Stimulated activated CD8-positive, alpha-beta memory T cell treated with anti-CD3 and anti-CD28 coated beads, Interleukin-15, amount 100 ng/mL, for 1 hour (primary cell): ENCODE measurements at places on chromosomes 7 and 10.

- DNase-seq: no peak
These were observed 95.3 kb upstream of the CYP26C1 start for GRCh38 chr10:92965314-92965713.

GRCh38 chr7:13821152-13821787 lies 168.2 kb downstream of the ETV1 start:
- no peak for DNase-seq

- no peak for DNase-seq
These were observed 334.3 kb downstream of the ARL4A start for GRCh38 chr7:13021566-13022300.

GRCh38 chr10:129203819-129204218 lies 263.2 kb upstream of the MGMT start:
- DNase-seq: no peak

DNA sequence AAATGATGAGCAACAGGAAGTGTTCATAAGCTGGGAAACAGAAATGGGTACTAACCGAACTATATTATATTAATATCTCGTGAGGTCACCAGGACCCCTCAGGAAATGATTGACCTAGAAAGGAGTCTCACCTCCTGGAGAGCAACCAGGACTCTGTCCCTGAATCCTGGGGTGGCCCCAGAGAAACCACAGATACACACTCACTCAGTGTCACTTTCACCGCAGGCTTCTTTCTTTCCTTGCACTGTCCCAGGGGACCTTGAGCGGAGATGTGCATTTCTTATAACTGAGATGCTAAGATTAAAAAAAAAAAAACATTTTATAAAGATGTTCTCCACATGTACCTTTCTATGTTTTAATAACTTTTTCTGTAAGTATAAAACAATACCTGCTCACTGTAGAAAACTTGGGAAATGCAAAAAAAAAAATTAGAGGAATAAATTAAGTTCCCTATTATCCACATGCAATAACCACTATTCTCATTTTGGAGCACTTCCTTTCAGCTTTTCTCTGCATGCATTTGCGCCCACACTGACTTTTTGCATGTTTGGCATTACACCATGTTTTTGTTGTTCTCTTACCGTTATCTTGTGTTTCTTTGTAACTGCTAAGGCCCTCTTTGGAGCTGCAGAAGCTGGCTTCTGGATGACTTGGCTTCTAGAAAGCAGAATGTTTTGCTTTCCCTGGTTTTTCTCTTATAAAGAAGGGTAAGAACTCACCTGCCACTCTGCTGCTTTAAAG lies 15.0 kb downstream of the NOD1 start:
- DNase-seq: no peak

- DNase-seq: no peak
These were observed 27.1 kb downstream of the INPP5A start for GRCh38 chr10:132564690-132565089.

- DNase-seq: no peak
These were observed 161.6 kb upstream of the PRSS1 start for GRCh38 chr7:142587578-142588191.

- DNase-seq: no peak
These were observed 65.5 kb downstream of the KMT2C start for GRCh38 chr7:152370297-152370696.

DNA sequence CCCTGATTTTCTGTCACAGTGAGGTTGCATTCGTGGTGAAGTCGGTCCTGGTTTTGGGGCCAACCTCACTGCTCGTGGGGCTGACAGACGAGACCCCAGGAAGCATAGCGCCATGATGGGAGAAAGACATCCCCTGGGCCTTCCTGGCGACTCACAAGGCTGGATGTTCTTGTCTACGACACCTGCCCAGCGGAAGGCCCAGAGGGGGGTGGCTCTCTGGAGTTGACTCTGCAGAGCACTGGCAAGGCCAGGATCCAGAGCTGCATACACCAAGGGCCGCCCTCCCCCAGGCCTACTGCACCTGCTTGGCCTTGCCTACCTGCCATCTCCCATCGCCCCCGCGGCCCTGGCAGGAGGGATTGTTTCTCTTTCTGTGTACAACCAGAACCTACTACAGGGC lies 608.9 kb downstream of the PTPRN2 start:
- no peak for DNase-seq

GRCh38 chr10:21524131-21524525 lies 1.4 kb downstream of the SKIDA1 start:
- no peak for DNase-seq

DNA sequence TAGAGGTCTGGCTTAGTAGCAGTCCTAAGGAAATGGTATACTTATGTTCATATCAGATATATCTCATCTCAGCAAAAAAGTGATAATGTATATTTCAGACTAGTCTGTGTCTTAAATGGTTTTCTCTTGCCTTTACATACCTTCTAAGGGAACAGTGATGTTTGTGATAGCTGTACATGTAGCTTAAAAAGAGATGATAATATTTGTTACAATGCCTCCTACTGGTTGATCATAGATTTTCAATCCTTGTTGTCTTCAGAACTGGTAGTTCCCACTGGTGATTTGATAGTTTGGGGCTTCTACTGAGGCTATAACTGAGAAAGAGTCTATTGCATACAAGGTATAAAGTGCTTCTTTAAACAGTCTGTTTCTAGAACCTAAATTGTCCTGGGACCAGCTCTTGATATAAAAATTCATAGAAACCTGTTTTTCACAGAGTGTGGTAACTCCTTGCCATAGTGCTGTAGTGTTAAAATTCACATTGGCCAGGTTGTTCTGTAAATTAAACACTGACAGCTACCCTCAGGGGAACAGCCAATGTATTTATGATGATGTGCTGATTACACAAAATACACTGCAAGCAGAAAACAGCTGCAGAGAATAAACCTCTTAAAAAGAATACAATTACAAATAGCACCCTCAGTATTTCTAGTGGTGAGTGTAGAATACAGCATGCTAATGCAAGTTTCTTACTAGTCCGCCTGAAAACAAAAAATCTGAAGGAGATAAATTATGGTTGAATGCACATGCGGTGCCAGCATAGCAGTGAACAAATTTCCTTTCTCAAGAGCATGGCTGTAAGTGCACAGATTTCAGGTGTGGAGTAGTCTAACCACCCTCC lies 90.3 kb downstream of the BTRC start:
- DNase-seq: no peak

- no peak for DNase-seq
These were observed 36.2 kb downstream of the LAMB1 start for GRCh38 chr7:107966711-107967110.

DNA sequence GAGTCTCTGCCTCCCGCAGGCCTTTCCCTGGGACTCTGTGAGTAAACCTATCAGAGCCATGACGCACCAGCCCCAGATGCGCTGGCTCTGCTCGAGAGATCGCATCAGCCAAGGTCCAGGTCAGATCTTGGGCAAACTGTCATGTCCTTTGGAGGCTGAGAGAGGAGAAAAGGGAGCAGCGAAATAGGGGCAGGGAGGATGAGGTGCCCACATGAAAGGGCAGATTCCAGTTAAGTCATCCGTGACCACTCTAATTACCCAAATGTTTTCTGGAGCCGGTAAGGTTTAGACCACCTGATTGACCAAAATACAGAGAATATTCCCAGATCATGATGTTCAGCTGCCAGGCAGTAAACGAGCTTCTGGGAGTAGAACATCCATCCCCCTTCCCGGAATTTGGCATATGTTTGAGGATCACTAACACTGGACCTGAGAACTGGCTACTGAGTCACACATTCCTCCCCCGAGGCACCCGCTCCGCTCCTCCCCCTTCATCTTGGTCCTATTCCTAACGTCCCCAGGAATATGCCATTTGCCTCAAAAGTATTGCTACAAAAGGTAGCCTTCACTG lies 88.0 kb downstream of the FGFR2 start:
- DNase-seq: no peak

- no peak for DNase-seq
These were observed 29.3 kb upstream of the CROT start for GRCh38 chr7:87316097-87316700.

DNA sequence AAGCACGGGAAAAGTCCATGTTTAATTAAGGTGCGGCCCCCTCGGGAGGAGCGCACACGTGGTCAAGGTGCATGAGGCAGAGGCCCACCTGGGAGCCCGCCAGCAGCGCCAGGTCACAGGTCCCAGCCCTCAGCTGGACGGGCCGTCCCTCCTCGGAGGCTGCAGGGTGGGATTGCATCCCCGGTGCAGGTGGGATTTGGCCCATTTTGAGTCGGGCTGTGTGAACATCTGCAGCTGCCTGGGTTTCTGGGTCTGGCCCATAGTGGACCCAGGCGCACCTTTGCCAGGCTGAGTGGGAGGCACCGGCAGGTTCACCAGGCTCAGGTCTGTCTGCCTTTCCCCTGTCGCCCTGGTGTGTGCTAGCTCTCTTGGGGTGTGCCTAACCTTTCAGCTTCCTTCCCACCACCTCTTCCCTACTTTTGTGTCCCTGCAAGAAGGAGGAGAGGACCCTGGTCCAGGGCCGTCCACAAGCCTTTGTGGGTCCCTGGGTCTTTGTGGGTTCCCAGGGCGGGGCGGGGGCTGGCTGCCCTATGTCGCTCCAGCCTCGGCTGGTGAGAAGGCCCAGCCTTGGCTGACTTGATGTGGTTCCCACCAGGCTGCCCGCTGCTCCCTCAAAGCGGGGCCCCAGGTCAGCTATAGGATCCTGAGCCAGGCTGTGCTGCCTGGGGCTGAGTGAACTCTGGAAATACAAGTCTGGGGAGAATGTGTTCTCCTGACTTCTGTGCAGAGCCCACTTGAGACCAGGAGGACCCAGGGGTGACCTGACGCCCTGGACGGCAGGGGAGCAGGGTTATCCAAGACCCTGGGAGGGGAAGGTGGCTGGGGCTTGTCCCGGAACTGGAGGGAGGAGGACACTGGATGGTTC lies 186.7 kb upstream of the SHH start:
- DNase-seq: no peak

- DNase-seq: no peak
These were observed 22.3 kb downstream of the HYAL4 start for GRCh38 chr7:123867225-123867624.

GRCh38 chr7:143455491-143455890 lies 12.2 kb downstream of the TAS2R60 start:
- no peak for DNase-seq

DNA sequence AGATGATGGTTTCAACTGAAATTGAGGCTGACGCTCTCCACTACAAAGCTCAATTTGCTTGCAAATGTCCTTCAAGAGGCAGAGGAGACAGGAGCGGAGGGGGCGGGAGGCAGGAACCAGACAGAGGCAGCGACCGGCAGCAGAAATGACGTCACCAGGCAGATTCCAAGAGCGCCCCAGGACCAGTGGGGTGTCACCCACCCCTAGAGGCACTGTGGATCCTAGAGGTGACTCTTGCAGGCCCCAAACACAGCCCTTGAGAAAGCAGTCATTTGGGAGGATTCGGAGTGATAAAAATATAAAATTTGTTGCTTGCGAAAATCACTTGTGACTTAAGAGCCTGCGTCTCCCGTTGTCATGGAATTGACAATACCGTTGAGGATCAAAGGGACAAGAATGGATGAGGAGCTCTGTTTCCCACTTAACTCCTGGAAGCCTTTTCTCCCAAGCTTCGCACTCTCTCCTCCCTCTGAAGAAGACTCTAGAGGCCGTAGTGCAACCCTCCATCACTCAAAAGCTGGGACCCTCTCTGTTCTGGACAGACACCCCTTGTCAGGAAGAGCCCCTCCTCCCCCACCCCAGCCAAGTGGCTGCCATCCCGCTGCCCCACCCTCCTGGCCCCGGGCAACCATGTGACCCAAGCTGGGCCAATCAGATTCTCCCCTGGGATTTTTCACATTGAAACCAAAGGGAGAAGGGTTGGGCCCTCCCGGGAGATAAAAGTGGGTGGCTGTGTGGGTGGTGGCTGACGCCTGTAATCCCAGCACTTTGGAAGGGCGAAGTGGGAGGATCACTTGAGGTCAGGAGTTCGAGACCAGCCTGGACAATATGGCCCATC lies 16.3 kb upstream of the SLC29A4 start:
- no peak for DNase-seq

DNA sequence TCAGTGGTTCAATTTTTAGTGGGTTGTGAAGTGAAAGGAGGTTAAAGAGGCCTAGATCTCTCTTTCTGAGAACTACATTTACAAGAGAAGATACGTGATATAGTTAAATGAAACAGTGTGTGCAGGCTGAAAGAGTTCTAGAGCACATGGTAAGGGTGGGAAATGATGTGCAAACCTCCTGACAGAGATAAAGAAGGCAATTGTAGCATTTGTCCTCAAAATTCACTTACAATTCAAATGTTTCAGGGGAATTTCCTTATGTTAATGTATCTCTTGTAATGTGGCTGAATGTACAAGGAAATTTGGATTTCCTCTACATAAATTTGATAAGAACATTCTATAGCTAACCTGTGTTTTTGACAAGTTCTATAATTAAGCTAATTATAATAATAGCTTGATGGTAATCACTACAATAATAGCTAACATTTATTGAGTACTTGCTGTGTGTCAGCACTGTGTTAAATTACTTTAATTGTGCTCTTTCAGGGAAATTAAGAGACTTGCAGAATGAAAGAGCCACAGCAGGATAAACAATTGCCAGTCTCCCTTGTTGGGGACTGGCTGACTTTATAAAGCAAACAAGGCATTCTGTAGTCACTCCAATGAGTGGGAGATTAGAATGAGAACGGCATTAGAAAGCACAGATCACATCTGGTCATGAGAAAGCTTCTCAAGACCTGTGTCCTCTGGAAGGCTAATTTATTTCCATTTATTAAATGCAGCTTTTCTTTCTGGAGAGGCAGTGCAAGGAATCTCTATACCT lies 139.7 kb upstream of the TMEM72 start:
- DNase-seq: no peak

DNA sequence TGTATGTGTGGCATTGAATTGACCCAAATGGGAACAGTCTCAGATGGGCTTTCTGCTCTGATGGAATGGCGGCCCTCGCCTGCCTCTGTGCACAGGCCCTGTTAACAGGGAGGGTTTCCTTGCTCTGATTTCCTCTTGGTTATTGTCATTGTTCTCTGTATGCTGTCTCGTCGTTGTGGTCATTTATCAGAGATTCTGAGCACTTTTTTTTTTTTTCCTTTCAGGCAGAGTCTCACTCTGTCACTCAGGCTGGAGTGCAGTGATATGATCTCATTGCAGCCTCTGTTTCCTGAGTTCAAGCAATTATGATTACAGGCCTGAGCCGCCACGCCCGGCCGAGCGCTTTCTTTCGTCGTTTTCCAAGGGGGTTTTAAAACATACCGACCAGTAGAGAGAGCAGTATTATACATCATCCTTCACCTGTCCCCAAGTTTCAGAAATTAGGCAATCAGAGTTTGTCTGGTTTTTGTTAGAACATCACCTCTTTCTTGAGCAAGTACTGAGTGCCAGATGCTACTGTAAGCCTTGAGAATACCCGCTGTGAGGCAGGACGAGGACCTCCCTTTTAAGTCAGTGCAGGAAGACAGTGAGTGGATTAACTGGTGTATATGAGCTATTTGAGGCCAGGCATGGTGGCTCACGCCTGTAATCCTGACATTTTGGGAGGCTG lies 6.5 kb downstream of the CHST12 start:
- DNase-seq: no peak

GRCh38 chr7:134667899-134668298 lies 21.2 kb downstream of the BPGM start:
- no peak for DNase-seq

DNA sequence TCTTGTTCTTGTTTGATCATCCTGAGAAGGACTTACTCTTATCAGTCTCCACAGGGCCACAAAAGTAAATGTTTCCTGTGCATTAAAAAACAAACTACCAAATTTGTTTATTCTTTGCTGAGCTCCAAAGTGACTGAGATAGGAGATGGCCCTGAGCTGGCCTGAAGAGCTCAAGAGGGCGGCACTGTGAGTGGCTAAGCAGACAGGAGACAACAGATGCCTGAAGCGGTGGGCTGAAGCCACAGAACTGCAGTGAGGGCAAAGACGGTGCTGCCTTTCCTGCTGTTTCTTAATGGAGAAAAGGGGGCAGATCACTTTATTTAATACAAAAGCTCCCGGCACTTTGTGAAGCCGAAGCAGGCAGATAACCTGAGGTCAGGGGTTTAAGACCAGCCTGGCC lies 379.6 kb downstream of the ARL4A start:
- no peak for DNase-seq
